RPMI7951 (cell line): ENCODE measurements at places on chromosomes 12 and 14. TPM values are rescaled to one million over a fixed set of nuclear protein-coding genes. Genes with fewer than 3 reads are reported as not detected.

MBIP gene
- 10.7 and 17.4 TPM in 2 replicates for total RNA-seq

TGM1 gene
- total RNA-seq, result 0.60 and 0.78 TPM in 2 replicates

CLEC6A gene
- total RNA-seq, result not detected in 2 replicates

ALDH1L2 gene
- 6.7 and 13.8 TPM in 2 replicates for total RNA-seq

EIF2S3B gene
- 0.29 and 0.36 TPM in 2 replicates for total RNA-seq

ERBB3 gene
- 3.0 and 5.4 TPM in 2 replicates for total RNA-seq

STYX gene
- total RNA-seq, result 13.4 and 15.9 TPM in 2 replicates
